Head of caudate nucleus (tissue), 42 donors: ENCODE measurements at places on chromosomes 4 and X.

DNA sequence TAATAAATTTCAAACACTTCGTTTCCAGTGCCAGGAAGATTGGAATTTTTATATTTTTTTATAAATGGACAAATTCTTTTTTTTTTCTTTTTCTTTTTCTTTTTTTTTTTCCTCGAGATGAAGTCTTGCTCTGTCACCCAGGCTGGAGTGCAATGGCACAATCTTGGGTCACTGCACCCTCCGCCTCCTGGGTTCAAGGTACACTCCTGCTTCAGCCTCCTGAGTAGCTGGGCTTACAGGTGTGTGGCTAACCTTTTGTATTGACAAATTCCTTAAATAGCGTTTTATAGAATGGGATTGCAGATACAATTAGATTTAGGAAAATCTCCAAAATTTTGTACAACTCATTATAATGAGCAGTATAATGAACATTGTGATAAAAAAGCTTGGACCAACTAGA lies 328.9 kb downstream of the ARHGAP24 start:
- DNase-seq, result no peak

- DNase-seq, result no peak
These were observed 133.3 kb downstream of the GATB start for GRCh38 chr4:151627491-151627890.

GRCh38 chr4:95507147-95507546 lies 41.6 kb downstream of the UNC5C start:
- DNase-seq, result no peak

GRCh38 chrX:3516051-3516541 lies 169.6 kb upstream of the MXRA5 start:
- DNase-seq, result no peak

DNA sequence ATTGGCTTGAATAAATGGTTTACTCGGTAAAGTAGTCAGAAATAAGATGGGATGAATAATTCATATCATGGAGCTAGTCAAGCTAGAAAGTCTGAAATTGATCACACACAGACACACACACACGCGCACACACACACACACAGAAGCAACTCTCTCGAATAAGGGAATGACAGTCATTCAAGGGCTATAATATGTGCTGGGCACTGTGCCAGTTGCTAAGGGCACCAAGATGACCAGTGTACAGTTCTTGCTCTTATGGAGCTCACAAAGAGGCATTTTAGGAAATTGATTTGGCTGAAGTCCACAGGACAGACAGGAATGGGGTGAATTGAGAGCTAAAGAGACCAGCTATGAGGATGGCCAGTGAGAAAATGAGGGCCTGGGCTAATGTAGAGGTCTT lies 34.2 kb upstream of the SH3D19 start:
- no peak for DNase-seq

- DNase-seq, result no peak
These were observed 357.8 kb downstream of the MID1IP1 start for GRCh38 chrX:39158801-39159657.

GRCh38 chrX:2261831-2262667 lies 238.7 kb downstream of the DHRSX start:
- no peak for DNase-seq
